CD4-positive, alpha-beta T cell treated with Interleukin-17A for 1 hour (primary cell): ENCODE measurements at places on chromosomes 5 and 9.

GRCh38 chr5:77259476-77259875 is 49.0 kb downstream of the PDE8B start:
- DNase-seq = no peak

GRCh38 chr5:10564838-10565784 is 1.2 kb downstream of the ANKRD33B start:
- DNase-seq = no peak

DNA sequence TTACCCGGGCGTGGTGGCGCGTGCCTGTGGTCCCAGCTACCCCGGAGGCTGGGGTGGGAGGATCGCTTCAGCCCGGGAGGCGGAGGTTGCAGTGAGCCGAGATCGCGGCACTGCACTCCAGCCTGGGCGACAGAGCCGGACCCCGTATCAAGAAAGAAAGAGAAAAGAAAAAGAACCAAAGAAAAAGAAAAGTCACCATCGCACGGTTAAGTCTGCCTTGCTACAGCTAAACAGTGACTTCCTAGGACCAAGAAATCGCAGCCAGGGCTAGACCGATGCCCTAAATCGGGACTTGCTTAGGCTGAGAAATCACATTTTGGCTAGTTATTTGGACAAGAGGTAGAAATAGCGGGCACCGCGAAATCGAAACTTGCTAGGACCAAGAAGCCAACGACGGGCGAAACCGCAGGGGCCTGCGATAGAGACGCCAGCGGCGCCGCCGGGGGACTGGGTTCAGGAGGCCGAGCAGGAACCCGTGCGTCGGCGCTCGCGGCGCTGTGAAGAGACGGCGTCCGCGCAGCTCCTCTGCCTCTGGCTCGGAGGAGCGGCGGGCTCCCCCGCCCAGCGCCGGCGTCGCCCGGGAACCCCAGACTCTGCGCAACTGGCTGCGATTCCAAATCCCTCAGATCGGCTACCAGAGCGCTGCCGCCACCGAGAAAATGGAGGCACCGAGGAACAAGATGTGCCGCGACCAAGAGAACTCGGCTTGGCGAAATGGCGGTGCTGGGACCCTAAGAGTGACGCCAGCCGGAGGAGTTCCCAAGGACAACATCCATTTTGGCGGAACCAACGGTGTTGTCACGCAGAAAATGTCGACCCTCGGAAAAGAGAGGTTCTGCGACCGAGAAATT is 26.1 kb upstream of the ANXA2R start:
- DNase-seq = peak; percentile 84

DNA sequence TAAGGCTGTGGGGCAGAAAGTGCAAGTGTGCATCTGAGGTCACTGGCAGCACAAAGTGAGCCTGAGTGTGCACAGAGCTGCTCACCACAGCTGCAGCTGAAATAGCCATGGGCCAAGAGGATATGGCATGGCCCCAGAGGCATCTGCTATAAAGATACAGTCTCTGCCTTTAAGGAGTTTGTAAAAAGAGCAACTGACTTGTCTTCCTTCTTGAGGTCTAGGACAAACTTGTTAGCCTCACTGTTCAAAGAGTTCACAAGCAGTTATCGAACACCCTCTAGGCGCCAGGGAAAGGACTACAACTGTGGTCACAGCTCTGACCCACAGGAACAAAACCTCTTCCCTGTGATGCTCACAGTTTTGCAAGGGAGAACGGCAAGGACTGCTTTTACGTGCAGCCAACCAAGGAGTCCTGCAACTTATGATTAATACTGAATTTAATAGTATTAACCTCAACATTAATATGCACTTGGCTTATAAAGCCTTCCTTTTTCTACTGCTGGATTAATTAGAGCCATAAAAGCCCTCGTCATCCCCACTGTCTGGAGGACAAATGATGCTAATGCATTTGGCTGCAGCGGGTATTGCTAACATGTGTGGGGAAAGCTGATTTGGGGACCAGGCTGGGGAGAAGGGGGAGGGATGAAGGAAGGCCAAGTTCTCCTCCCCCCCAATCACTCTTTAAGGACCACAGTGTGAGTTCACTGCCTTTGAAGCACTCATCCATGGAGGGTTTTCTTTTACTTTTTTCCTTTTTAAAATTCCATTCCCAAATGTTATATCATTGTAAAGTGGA is 189.8 kb upstream of the TRIM32 start:
- DNase-seq = no peak

DNA sequence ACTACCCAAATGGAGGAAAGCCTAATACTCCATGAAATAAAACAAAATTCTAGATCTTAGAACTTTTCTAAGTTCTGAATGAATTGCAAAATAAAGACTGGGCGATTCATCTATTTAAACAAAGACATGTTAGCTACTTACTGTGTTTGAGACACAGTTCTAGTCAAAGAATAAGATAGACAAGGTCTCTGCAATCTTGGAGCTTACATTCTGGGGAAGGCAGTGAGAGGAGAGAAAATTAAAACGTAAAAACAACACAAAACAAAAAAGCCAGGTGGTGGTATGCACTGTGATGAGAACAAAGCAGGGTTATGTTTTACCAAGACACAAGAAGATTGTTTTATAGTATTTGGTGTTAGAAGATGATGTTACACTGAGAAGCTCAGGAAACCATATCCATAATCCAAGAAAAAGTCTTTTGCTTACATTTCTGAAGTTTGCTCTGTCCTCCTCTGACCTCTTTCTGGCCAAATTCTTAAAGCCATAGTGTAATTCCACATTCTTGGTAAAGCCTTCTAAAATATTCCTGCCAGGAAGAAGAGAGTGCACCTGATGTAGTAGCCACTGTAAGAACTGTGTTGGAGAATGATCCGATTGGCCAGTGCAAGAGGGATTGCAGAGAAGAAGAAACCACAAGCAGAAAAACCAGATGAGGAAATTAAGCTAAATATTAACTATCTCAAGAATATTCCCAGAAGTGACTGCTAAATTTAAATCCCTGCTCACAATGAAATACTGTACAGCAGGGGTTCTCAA is 218.4 kb downstream of the PCSK1 start:
- DNase-seq = no peak
